Stimulated activated CD4-positive, alpha-beta T cell treated with anti-CD3 and anti-CD28 coated beads, Interleukin-4, amount 100 ng/mL, for 24 hours (primary cell): ENCODE measurements at places on chromosomes 12 and 14.

DNA sequence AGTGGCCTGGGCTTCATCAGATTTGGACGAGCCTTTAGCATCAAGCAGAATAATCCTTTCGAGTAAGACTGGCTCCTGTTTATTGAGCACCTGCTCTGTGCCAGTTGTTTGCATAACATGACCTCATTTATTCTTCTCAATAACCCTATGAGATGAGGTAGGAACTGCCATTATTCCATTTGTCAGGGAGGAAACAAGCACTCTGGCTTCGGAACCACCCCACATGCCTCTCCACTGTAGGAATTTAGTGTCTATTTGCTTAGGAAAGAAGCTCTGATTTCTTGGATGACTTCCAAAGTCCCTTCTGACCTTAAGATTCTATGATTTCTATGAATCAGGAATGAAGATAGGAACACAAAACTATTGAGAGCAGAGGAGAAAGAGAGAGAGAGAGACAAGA lies 11.0 kb downstream of the SAMD4A start:
- no peak for DNase-seq

- no peak for DNase-seq
These were observed 14.3 kb upstream of the RIN3 start for GRCh38 chr14:92499234-92499633.

DNA sequence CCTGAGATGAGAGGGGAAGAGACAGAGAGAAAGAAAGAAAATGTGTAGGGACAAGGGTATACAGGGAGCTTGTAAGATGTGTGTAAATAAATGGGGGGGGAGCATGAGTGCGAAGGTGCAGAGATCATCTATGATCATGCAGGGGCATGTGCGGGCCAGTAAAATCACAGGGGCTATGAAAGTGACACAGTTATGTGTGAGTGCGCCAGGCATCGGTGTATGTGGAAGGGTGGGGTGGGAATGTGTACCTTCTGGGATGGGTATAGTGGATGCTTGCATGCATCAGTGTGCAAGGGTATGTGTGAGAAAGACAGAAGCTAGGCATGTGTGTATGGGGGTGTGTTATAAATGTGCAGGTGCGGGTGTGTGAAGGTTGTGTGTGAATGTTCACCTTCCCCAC lies 18.4 kb upstream of the KRT78 start:
- DNase-seq = no peak

- no peak for DNase-seq
These were observed 6.2 kb upstream of the RNASE10 start for GRCh38 chr14:20499108-20499507.

DNA sequence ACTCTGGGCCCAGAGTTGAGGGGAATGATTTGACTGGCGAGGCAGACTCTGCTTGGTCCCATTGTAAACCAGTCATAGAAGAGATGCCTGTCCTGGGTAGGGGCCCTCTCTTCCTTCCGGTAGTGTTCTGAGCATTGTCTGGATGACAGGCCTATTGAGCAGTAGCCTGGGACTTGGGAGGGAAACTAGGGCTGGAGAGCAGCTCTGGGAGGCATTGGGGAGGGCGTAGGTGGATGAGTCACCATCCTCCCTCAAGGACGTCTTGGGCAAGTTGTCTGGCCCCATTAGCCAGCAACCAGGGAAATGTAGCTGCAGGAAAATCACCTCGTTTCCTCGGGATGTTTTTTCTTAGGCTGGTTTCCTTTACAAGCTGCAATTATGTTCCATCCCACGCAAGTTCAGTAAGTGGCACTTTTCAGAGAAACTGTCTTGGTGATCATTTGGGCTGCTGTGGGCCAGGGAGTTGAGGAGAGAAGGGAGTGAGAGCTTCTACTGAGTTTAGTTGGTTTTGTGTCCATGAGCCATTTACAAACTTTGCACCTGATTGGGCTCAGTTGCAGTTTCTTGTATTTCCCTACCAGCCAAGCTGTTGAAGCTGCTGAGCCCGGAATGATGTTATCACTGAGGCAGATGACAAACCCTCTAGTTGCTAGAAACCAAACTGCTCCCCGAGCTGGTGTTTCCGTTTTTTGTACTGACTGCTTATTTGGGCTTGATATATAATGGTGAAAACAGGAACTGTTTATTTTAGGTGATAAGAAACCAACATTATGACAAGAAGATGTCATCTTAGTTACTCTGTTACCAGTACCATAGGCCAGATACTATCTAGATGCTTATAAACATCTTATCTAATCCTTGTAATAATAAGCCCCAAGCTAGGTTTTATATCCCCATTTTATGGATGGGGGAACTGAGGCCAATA lies 147.6 kb downstream of the CHST11 start:
- DNase-seq = peak; percentile 57

DNA sequence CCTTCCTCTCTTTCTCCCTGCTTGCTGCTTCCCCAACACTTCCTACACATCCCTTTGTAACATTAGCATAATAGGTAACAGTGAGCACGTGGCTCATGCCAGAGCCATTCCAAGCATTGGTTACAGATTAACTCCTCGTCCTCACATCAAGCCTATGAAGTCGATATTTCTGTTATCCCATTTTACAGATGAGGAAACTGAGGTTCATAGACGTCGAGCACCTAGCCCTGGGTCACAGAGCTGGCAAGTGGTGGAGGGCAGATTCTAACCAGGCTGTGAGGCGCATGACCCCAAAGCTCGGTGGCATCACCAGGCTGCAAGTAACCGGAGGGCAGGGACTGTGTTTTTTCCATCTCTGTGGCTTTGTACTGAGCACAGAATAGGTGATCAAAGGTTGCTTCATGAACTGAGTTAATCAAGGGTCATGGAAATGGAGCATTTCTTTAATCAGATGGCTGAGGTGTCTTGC lies 5.7 kb upstream of the SERPINA1 start:
- no peak for DNase-seq

DNA sequence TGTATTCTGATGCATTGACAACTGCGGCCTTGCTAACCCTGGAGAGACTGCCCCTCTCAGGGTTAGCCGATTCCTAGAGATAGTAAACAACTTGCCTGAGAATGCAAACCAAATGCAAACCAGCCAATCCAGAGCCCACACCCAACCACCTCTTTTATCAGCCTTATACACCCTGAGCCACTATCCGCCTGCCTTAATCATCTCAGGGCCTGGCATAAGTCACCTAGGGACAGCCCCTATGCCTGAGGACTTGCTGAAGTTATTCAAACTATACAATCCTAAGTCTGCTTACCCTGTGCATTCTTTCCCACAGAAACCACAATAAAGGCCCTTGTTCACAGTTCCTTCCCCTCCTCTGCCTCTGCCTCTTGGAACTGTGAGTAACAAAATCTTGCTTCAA lies 177.2 kb downstream of the KCNA5 start:
- DNase-seq = peak; percentile 25

DNA sequence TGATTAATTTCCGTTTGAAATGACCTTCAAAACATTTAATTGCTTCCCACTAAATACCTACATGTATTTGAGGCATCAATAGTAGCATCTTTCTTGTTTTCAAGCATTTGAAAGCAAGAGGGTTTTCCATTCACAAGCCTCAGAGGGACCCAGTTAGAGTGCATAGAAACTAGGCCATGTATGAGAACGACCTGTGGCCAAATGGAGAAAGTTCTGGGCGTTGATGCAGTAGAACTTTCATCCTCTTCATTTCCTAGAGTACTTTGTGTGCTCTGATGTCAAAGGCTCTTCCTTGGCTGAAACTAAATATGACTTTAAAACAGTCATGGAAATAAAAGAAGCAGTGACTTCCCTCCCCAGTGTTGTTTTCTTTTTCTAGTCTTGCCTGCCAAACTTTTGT lies 944 bp upstream of the DHRS7 start:
- no peak for DNase-seq

DNA sequence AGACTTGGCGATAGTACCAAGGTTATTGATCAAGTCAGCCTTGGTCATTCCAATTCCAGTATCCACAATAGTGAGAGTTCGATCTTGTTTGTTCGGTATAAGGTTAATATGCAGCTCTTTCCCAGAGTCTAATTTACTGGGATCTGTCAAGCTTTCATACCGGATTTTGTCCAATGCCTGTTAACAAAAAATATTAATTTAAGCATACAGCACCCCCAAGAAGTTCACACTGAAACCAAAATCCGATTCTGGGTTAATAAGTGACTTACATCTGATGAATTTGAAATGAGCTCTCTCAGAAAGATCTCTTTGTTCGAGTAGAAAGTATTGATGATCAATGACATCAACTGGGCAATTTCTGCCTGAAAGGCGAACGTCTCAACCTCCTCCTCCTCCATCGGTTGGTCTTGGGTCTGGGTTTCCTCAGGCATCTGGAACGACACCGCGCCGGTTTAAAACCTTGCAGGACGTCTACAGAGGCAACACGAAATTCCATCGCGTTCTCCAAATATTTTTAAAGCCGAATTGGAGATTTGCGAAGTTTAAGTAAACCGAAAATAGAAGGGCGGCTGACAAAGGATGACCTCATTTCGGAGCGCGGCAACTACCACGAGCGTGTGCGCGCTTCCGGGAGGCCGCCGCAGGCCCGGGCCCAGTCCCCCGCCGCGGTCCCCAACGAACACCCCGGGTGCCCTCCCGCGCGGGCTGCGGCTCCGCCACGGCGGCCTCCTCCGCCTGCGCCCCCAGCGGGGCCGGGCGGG lies 716 bp downstream of the HSP90AA1 start:
- DNase-seq = peak; percentile 68

- no peak for DNase-seq
These were observed 3.1 kb upstream of the NKX2-1 start for GRCh38 chr14:36522972-36523715.

DNA sequence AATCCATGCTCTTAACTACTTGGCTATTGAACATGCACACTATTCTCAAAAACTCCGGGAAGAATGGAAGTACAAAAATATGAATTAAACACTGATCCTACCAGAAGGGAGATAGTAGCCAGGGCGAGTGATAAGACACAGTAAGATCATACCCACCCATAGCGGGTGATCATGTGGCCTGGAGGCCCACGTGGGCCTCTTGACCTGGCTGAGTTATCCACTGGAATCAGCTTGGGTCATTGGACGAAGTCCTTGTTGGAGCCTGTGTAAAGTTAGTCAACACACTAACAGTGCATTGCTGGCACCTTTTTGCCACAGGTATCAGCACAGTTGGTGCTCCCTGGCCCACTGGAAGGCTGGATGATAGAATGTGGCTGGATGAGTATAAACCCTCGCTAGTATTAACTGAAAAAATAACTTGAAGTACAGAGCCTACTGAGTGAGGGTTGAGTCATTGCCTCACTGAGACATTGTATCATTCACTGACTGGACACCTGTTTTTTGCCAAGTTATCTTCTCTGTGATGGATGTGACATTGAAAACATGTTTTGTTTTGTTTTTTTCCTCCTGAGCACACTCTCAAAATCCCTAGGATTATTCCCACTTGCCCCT lies 149.2 kb upstream of the FUT8 start:
- no peak for DNase-seq

DNA sequence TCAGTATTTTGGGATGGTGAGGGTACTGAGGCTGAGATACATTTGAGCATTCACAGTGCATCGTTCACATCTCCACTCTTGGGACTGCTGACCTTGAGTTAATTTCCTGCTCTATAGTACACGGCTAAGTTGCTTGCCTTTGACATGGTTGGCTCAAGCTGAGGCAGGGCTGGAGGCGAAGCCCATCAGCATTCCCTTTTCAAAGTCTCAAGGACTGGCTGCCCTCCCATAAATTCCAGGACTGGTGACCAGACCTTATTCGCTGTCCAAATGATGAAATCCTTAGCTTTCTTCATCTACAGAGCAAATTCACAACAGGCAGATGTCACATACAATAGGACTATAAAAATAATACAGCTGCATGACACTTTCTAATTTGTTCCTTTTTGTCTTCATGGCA lies 85.9 kb downstream of the SSPN start:
- no peak for DNase-seq

- no peak for DNase-seq
These were observed 41.1 kb downstream of the CAMKK2 start for GRCh38 chr12:121255433-121255832.

DNA sequence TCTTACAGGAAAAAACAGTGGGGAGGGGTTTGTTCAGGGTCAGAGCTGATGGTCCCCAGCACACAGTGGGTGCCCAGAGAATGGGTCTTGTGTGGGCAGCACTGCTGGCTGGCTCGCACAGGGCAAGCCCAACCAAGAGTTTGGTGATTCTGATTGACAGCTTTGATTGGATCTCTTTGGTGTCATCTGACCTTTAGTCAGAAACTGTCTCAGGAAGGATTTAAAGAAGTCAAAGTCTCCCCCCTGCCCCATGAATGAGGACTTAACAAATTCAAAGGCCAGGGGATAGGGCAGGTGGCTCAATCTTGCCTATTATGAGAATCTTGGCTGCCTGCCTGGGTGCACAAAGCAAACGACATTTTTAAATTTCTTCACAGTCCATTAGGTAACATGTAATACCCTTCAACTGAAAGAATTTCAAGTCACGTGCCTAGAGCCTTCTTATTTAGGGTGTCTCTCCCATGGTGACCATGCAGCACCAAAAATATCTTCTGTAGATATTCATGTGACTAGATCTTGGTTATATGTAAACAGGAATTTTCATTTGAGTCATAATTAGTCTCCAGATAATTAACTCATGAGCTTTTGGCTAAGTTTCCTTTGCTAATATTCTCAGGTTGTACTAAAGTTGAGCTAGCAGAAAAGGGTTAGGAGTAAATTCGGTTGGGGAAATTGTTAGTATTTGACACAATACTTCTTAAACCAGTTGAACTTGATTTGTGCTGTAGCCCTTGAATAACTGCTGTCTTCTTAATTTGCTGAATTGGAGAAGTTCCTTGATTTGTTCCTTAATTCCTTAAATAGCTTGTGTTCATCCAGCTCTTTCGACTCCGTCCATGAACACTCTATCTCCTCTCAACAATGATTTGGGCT lies 54.5 kb upstream of the HECTD1 start:
- no peak for DNase-seq

- DNase-seq = no peak
These were observed 12.0 kb upstream of the OVCH1 start for GRCh38 chr12:29509503-29509902.

DNA sequence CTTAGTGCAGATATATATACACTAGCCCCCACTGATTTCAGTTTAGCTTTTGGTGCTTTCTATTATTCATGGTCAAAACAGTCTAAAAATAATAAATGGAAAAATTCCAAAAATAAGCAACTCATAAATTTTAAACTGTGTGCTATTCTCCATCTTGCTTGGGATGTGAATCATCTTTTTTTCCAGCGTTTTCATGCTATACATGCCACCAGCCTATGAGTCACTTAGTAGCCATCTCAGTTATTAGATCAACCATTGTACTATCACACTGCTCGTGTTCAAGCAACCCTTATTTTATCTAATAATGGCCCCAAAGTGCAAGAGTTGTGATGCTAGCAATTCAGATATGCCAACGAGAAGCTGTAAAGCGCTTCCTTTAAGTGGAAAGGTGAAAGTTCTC lies 73.9 kb upstream of the KRR1 start:
- no peak for DNase-seq
